Activated CD4-positive, alpha-beta T cell treated with anti-CD3 and anti-CD28 coated beads for 24 hours (primary cell): ENCODE measurements at places on chromosomes 12 and 14.
A peak's percentile ranks its signal among the peaks of the same experiment; 100 is the strongest.

DNA sequence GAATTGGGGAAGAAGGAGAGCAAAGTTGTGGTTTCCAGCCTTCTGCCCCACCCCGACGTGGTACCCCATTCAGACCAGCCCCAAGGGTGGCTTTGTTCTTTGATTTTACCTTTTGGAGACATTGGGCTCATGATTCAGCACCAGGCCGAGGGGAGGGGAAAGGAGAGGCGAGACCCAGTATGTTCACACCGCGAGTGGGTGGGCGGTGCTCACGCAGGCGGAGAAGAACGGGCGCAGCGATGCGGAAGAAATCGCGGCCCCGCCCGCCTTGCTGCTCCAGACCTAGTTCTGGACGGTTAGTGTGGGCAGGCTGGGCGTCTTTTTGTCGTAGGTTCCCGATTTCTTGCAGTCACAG lies 963 bp downstream of the ATL1 start:
- DNase-seq = peak; percentile 36

DNA sequence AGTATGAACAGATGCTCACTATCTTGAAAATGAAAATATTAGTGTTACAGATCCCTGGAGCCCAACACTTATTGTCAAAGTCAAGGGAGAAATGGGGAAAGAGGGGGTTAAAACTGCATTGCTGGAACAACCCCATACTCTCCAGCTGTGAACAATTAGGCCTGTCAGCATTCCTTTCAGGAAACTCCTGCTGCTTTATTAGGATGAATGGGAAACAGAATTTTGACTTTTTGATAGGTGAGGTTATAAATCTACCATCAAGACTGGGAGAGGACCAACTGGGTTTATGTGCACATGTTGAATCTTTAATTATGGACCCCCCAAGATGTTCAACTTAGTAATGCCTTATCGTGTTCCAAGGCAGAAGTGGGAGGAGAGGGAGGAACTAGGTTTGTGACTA lies 85.0 kb downstream of the TMTC1 start:
- DNase-seq = no peak

- no peak for DNase-seq
Observed at GRCh38 chr12:117187421-117187820, 2.8 kb downstream of the FBXO21 start.

GRCh38 chr14:90795744-90796143 lies 20.5 kb downstream of the TTC7B start:
- DNase-seq = no peak

GRCh38 chr14:92914087-92914656 lies 8.8 kb upstream of the CHGA start:
- DNase-seq = no peak

GRCh38 chr14:82447586-82447985 lies 913.9 kb upstream of the SEL1L start:
- no peak for DNase-seq

DNA sequence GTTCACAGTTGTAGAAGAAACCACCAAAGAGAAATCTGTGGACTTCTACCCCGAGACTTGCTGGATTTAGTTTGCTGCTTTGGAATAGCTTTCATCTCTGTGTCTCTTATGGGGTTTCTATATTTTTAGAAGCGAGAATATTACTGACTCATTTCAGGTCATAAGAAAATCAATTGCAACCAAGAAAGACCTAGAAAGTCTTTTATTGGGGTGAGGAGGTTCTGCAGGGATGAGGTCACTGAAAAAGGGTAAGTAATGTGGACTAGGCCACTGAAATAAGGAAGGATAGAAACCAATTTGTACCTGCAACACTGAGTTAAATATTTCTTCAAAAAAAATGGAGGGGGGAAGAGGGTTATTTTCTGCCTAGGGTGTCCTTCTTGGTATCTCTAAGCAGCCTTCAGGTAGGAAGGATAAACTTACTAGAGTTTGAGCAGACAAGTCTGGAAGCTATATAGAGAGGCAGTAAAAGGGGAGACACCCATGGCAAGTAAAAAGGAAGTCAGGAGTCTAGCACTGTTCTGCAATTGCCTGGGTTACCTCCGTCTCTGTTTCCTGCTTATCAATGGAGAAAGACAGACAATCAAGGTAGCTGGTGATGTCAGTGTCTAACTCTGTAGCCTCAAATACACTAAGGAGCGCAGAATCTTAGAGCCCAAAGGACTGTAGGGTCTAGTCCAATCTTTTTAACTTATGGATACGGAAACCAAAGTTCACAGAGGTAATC lies 19.6 kb upstream of the KERA start:
- DNase-seq = no peak

DNA sequence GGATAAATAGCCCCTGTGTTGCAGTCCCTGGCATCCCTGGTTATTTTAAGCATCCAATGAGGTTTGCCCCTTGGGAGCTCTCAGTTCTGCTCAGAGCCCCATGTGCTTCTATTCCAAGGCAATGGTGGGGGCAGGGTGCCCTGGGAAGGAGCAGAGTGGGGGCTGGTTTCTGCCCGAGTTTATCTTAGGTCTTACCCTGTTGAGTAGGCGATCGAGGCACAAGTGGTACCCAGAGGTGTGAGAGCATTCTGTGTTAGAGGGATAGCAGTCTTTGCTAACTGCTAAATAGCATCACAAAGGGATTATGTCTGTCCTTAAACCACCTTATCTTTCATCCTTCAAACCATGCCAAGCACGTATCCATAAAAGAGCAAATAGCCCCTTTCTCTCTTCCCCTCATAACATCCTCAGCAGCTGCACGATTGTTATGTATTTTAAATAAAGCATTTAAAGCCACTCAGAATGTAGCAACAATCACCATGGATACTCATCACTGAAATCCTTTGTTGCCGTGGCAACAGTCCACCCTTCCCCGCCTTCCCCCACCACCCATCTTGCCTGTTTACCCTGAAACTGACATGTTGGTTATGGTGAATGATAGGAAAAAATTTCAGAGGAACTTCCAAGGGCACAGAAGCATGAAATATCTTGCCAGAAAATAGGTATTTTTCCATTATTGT lies 139.3 kb downstream of the PTPN11 start:
- no peak for DNase-seq

DNA sequence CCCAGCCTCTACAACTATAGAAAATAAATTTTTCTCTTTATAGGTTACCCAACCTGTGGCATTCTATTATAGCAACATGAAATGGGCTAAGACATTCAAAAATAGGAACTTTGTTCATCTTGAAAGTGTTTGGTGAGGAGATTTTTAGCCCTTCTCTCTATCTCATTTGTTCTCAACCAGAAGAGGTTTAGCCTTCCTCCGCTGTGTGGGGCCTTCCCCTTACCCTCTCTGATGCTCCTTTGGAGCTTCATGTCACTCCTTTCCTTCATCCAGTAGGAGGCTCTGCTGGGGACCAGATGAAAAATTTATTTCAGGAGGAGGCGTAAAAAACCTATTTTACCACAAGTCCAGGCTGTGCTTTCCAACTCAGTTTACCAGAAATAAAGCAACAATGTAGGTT lies 94.1 kb downstream of the RTN1 start:
- DNase-seq = no peak

GRCh38 chr14:71863049-71863448 lies 69.2 kb upstream of the RGS6 start:
- no peak for DNase-seq

- no peak for DNase-seq
Observed at GRCh38 chr12:115922952-115923564, 354.4 kb downstream of the MED13L start.

GRCh38 chr12:124745465-124745890 lies 118.2 kb downstream of the SCARB1 start:
- no peak for DNase-seq

GRCh38 chr12:50363141-50363540 lies 33.3 kb downstream of the FAM186A start:
- no peak for DNase-seq

DNA sequence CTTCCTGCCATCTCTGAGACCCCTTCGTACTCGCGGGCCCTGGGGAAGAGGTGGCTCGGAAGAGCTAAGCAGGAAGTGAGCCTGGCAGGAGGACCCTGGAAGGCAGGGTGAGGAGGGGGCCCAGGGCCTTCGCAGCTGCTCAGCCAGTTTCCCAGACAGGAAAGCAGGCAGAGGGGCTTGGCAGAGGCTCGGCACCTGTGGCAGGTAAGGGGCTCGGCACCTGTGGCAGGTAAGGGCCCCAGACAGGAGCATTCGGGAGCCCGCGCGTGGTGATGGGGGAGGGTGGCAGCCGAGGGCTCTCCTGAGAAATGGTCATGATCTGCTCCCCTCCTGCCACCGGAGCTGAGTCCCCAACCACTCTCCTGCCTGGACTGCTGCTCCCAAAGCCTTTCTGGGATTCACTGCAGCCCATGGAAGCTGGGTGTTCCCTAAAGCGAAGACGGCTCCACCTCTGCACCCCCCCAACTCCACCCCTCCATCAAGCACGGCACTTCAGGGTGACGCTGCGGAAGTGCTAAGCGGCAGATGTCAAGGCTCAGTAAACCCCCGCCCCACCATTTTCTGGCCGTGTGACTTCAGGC lies 63.2 kb downstream of the PRIMA1 start:
- no peak for DNase-seq

GRCh38 chr12:130830246-130830551 lies 8.9 kb downstream of the STX2 start:
- no peak for DNase-seq

- no peak for DNase-seq
Observed at GRCh38 chr14:32013083-32013482, 64.0 kb upstream of the ARHGAP5 start.

GRCh38 chr12:27014859-27015729 lies 910 bp upstream of the TM7SF3 start:
- no peak for DNase-seq

DNA sequence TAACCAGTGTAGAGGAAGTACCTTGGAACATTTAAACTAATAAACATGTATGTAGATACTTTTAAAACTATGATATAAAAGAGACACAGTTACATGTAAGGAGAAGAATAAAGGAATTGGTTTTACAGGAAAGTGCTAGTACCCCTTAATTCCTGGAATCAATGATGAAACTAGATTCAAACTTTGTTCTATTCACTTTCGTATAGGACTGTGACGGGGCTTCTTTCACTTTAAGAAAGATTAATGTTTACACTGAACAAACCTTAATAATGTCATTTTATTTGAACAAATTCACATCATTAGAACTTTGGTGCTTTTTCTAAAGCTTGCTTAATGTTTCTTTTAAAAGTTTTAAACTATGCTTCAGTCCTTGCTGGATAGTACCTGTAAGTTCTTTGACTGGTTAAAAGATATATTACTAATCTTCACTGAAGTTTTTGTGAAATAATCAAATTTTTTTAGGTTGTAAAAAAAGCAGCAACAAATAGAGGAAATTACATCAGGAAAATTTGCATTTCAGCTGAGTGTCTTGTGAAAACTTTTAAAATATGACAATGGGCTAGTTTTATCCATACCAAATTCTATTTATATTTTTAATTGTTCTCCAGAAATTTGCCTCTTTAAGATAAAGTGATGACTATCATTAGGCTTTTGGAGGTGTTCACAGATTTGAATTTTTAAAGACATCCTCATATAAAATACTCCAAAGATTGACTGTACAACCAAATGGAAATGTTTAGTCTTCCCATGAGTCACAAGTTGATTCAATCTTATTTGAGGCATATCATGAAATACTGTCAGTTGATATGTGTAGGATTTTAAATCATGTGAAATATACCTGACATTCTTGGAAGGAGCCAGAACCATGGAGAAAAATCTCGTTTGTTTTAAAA lies 36.2 kb downstream of the PAPOLA start:
- no peak for DNase-seq

- DNase-seq = no peak
Observed at GRCh38 chr12:54019091-54019811, 9.0 kb upstream of the HOXC6 start.

DNA sequence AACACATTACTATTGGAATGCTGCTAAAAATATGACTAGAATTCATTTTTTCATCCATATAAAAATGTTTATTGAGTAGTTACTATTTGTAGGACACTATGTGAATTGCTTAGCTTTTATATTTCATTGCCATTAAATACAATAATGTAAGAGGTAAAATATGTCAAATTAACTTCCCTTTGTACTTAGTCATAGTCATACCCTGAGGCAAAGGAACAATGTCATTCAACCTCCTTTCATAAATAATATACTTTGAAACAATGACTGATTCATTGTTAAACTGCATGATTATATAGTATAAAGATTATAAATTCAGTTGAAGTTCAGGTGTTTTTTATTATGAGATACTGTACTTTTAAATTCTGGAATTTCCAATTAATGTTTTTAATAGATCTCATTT lies 105.2 kb downstream of the GARIN6 start:
- no peak for DNase-seq

DNA sequence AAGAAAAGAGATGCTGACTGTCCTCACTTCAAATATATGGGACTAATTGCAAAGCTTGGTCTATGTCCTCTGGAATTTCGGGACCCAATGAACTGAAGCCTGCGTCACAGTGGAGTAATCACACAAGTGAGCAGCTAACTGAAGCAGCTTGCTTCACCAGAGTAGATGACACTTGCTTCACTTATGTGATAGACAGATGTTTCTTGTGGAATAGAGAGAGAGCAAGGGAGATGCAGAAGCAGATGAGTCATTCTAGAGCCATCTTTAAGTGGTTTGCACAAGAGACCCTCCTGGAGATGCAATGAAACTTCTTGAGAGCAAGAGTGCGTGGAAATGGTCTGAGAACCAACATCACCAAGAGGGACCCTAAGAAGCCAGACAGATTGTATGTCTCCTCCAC lies 1537.1 kb upstream of the FLRT2 start:
- DNase-seq = no peak

DNA sequence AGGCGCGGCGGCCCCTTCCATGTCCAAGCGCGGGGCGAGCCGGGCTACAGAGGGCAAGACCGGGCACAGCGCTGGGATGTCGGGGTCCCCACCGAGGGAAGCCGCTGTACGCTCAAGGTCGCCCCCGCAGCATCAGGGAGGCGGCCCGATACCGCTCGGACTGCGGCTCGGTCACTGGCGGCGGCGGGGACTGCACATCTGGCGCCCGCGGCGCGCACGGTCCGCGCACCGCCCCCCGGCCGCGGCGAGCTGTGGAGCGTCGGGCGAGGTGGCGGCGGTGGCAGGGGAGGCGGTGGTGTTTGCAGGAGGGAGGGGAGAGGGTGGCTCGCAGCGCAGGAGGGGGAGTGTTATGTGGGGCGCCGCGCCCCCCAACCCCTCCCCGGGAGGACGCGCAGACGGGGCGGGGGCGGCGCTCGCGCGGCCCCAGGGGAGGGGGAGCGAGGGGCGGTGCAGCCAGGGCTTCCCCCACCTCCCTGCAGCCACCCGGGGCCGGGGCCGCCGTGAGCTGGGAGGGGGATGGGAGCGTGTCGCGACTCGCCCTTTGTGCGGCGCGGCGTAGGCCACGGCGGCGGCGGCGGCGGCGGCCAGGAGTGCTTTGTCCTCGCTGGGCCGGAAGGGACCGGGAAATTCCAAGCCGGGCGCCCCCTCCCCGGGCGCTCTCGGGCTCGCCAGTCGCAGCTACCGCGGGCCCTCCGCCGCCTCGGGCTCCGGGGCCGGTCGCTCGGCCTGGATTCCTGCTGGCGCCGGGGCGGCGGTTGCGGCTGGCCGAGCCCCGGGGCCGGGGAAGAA lies at the start of gene NUAK1:
Gene NUAK1, minus strand, starts transcription at position 322 of the 789 bp plus-strand sequence. Its CDS starts 301 bp downstream, at position 21.
- DNase-seq = no peak

- no peak for DNase-seq
Observed at GRCh38 chr14:73747379-73748211, 33.4 kb upstream of the PNMA1 start.

GRCh38 chr12:57237932-57238853 lies 8.7 kb downstream of the SHMT2 start:
- no peak for DNase-seq

GRCh38 chr12:6180268-6181051 lies 19.7 kb upstream of the CD9 start:
- no peak for DNase-seq
